ENCODE measurements at places on chromosomes 16 and 17. TPM values are rescaled to one million over a fixed set of nuclear protein-coding genes. Genes with fewer than 3 reads are reported as not detected.
A peak's percentile ranks its signal among the peaks of the same experiment; 100 is the strongest.

- no peak for DNase-seq
These were observed 5.0 kb upstream of the SPIRE2 start for GRCh38 chr16:89823087-89823823.

The WFIKKN2 gene
- total RNA-seq = not detected

The CMTM1 gene
- total RNA-seq = 1.9 TPM

DNA sequence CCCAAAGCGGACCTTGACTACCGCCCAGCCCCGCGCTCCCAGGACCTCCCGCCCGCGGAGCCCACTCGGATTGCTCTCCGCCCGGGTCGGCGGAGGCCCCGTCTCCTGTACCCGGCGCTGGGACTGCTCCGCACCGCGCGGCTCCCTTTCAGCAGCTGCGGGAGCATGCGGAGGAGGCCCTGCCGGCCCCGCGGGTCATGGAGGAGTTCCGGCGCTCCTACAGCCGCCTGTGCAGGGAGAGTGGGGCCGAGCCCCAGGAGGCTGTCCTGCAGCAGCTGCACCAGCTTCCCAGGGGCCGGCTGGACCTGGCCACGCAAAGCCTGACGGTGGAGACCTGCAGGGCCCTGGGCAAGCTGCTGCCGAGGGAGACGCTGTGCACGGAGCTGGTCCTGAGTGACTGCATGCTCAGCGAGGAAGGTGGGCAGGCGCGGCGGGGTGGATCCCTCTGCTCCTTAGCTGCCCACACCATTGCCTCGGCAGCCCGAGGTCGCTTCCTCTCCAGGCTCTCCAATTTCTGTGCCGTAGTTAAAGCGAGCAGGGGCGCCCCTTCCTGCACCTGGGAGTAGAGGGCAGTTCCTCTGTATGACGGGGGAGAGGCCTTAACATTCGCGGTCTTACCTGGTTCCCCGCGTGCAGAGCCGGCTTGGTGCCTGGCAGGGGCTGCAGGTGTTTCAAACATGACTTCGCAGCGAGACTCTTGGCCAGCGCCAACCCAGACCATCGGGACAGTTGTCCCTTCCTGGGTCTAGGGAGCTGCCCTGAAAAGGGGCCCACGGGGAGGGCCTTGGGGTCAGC lies 539 bp downstream of the LRRC45 start:
- no peak for DNase-seq

DNA sequence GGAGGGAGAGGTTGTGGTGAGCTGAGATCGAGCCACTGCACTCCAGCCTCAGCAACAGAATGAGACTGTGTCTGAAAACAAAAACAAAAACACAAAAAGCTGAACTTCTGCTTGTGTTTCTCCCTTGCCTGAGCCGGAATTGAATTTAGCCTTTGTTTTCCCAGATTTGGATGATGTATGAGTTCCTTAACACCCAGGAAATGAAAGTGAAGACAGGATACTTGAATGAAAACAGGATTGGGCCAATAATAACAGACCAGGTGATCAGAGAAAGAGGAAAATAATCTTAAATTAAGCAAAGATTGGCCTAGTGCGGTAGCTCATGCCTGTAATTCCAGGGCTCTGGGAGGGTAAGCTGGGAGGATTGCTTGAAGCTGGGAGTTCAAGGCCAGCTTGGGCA lies 1.6 kb upstream of the NUPR1 start:
- no peak for DNase-seq

- no peak for DNase-seq
These were observed at the start of gene IGSF6 for GRCh38 chr16:21652453-21652852. Gene IGSF6 (minus strand): TSS chr16:21652608. CDS start chr16:21652598, 10 bp downstream.

- no peak for DNase-seq
These were observed 46.1 kb downstream of the CPPED1 start for GRCh38 chr16:12757546-12757945.

DNA sequence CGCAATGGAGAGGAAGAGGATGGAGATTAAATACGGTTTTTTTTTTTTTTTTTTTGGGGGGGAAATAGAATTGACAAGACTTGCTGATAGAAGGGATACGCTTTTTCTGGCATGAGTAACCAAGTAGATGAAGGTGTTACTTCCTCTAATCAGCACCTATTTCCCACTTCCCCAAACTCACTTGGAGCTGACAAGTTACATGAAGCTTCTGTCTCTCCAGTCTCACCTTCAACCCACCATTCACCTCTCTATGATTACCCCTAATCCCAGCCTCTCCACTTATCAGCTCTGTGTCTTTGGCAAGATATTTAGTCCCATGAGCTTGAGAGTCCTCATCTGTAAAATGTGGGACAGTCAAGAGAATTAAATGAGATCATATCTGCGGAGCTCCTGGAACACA lies 185.9 kb upstream of the HS3ST3A1 start:
- no peak for DNase-seq

The AANAT gene
- not detected for total RNA-seq

DNA sequence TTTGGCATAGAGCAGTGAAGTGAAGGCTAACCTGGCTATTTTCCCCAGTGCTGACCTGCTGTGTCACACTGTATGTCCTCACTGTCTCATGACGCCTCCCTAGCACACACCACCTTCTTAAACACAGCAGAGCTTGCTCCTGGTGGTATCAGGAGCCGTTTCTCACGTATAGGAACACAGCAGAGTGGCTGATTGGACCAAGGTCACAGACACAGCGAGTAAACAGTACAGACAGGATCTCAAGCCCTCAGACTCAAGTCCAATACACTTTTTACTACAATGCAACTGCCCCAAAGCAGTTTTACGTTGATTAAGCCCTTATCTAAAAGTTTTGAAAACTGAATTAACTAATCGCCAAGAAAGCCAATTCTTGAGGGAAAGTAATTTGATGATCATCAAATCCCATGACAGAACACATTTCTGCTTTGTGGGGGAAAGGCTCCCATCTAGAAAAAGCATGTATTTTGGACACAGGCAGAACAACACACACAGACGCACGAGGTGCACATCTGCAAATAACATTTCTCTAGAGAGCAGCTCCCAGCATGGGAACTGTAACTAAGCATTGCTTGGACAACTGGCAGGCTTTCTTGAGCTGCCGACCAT lies 15.2 kb downstream of the ARHGAP17 start:
- peak; percentile 89 for DNase-seq

The CACNB1 gene
- total RNA-seq = 0.75 TPM

- no peak for DNase-seq
These were observed 13.8 kb upstream of the KCNJ18 start for GRCh38 chr17:21678393-21679081.

DNA sequence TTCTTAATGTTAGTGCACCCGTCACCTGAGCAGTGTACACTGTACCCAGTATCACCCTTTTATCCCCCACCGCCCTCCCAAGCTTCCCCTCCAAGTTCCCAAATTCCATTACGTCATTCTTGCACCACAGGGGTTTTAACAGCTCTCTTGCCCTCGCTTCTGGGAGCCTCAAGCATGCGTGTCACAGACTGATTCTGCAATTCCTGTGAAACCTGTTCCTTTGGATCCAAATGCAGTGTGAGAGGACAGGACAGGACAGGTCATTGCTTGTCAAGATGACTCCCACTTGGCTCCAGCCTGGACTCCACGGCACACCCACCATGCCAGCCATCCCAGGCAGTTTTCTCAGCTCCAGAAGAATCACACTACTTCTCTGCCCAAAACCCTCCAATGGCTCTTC lies 44.1 kb downstream of the CYB5D2 start:
- no peak for DNase-seq

The DOC2A gene
- total RNA-seq = 0.15 TPM

GRCh38 chr16:82756283-82756599 lies 129.5 kb downstream of the CDH13 start:
- no peak for DNase-seq

The ZACN gene
- not detected for total RNA-seq

DNA sequence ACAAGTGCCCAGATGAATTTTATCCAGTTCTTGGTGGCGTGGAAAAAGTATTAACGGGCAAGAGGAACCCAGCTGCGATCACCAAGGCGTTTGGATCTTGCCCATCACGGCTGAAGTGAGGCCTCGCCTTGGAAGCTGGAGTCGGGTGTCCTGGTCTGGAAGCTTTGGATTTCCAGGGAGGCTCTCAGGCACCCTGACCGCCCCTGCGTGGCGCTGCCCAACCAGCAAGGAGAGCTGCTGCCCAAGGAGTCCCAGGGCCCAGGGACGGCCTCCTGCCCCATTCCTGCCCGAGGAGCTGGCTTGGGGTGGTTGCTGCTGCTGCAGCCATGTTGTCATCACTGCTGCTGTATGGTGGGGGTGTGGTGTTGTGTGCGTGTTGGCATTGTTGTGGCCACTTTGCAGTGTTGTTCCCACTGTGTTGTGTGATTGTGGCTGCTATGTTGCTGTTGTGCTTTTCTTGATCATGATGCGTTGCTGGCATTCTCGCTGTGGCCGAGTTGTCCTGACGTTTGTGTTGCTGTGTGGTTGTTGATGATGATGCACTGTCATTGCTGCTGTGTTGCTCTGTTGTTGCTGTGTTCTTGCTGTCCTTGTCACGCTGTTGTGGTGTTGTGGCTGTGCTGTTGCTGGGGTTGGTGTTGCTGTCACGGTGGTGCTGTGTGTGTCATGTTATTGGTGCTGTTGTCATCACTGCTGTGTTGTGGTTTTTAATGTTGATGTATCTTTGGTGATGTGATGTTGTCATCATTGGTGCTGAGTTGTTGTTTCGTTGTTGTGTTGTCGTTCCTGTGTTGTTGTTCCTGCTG lies 318.8 kb downstream of the C16orf95 start:
- DNase-seq = no peak

DNA sequence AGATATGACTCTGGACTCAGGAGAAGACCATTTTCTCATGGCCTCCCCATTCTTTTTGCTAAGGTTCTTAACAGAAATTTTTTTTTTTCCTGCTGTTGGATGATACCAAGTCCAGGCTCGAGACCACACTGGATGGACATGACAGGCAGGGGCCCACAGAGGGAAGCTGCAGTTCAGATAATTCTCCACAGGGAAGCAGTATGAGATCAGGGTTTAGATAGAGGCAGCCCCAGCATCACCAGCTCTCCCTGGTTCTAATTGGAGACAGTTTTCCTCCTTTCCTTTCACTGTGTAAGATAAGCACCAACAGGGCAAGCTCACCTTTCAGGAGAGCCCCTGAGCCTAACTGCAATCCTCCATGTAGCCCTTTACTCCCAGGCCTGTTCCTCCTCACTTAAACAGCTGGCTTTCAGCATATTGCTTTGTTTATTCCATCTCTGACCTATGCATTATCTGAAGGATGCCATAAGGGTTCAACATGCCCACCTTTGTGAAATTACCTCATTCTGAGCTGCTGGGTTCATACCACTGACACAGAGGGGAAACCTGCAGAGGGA lies 108.1 kb downstream of the SNX11 start:
- DNase-seq = peak; percentile 8

DNA sequence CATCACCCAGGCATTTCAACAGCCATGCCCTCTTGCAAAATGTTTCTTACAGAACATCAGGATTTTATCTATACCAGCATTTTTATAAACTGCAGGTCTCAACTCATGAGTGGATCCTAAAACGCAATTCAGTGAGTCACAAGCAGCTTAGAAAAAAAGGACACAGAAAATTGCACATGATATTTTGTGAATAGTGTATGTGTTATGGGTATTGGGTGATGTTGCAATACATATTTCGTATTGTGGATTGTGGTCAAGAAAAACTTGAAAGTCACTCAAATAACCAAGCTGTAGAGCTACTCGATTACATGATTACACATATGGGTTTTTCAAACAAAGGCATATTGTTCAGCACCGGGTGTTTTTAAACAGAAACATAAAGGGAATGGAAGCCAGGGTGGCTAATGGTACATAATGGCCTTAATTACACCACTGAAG lies 1.4 kb downstream of the WIPI1 start:
- DNase-seq = peak; percentile 89

- no peak for DNase-seq
These were observed 49.2 kb downstream of the PDPK1 start for GRCh38 chr16:2586901-2587480.

The ZPBP2 gene
- not detected for total RNA-seq

The RAPGEFL1 gene
- total RNA-seq = 4.5 TPM

The EVPLL gene
- 0.07 TPM for total RNA-seq

The CFAP20 gene
- 87.4 TPM for total RNA-seq

The PHOSPHO1 gene
- not detected for total RNA-seq

GRCh38 chr16:23448392-23448791 lies 4.6 kb downstream of the COG7 start:
- no peak for DNase-seq

The GAS7 gene
- 6.9 TPM for total RNA-seq

- DNase-seq = no peak
These were observed 17.4 kb downstream of the IL34 start for GRCh38 chr16:70663524-70664324.

The KRTAP4-8 gene
- total RNA-seq = not detected

DNA sequence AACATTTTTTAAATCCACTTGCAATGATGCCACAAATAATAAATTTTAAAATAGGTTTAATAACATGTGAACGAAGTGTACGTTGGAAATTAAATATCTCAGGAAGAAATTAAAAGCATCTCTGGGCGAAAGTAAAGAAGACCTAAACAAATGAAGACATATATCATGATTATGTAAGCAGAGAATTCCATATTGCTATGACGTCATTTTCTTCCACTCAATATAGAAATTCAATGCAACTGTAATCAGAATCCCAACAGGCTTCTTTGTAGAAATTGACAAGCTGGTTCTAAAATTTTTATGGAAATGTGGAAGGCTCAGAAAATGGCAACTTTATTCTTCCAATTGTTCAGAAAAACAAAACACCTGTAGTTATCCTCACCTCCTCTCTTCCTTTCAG lies 33.8 kb upstream of the RBFOX3 start:
- DNase-seq = no peak

The CRHR1 gene
- total RNA-seq = not detected

The SSTR5 gene
- total RNA-seq = 0.14 TPM

DNA sequence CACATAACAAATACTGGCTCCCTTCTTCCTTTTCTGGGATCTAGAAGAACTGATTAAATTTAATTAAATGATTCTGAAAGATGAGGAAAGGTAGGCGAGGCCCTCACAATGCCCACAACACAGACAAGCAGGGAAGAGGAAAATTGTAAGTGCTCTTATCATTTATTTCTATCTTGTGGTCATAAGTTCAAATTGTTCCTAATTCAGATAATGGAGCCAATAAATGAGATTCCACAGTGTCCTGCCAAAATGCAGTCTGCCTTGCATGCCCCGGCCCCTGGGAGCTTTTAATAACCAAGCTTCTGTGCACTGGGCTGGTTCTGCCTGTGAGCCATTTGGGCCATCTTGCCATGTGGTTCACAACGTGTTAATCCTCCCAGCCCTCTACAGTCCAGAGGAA lies 97.0 kb downstream of the CMC2 start:
- no peak for DNase-seq

- no peak for DNase-seq
These were observed 462.6 kb upstream of the MAF start for GRCh38 chr16:80063031-80063712.

All from HepG2 (cell line).